ENCODE measurements at places on chromosomes 12 and 14.

- no peak for DNase-seq
Observed at GRCh38 chr12:34604227-34604626, 581.9 kb downstream of the ALG10 start.

DNA sequence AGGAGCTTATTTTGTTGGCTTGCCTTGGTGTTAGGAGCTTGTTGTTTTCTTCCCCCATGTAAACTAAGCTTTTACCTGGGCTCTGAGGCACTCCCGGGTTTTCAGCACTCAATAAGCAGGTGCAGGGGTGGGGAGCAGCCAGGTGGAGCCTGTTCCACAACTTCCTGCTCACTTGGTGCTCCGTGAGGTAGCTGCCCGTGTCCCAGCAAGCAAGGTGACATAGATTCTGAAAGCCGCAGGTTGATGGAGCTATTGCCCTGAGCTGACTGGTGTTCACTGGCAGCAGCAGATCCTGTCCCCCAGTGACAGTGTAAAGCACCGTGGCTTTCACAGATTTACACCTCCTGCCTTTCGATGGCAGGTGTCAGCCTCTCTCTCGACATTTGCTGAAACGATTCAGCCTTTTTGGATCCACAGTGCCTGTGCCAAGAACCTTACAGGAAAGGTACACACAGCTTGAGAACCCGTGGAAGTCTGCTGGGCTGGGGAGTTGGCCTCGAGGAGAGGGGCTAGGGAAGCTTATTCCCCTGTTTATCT, 295.7 kb upstream of the FKBP4 start:
- no peak for DNase-seq

GRCh38 chr12:93121729-93122488, 192.8 kb upstream of the EEA1 start:
- no peak for DNase-seq

- no peak for DNase-seq
Observed at GRCh38 chr12:52045794-52046199, 5.4 kb upstream of the NR4A1 start.

DNA sequence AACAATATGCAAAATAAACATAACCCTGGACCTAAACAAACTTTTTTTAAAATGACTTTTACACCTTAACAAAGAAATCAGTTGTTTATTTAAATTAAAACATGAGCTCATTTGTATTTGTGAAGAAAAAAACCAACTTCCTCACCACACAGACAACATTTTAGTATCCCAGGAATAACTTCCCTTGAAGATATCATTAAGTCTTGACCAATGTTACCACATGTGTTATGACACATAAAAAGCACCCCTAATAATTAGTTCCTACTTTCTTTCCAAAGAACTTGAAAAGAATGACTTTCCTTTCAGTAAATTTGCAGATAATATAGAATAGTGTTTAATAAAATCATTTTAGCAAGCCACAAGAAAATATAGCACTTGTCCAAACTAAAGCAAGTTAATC, 42.4 kb downstream of the DUSP16 start:
- DNase-seq = no peak

- peak; percentile 88 for DNase-seq
Observed at GRCh38 chr12:15356951-15357364, 34.6 kb downstream of the PTPRO start.

DNA sequence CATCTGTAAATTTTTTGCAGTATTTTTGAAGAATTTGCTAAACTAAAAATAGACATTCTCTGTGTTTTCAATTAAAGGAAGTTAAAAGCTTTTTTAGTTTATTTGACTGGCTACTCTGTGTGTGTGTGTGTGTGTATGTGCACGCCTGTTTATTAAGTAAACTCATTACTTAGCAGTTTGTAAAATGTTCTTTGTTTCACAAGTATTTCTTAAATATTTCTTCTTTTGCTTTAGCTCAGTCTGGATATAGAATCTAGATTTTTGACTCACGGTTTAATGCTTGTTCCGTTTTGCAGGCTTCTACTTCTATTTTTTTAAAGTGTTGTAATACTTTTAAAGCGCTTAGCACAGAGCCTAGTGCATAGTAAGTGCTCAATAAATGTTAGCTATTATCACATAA, 46.5 kb upstream of the KCNMB4 start:
- DNase-seq = no peak

GRCh38 chr14:89624500-89625156, 207.6 kb upstream of the FOXN3 start:
- no peak for DNase-seq

DNA sequence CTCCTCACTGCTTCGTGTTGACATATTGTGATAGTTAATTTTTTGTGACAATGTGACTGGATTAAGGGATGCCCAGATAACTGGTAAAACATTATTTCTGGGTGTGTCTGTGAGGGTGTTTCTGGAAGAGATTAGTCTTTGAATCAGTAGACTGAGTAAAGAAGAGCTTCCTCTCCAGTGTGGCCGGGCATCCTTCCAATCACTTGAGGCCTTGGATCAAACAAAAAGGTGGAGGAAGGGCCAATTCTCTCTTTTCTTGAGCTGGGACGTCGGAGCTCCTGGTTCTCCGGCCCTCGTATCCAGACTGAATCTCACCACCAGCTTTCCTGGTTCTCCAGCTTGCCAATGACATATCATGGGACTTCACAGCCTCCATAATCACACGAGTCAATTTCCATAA, 240.4 kb downstream of the CHST11 start:
- no peak for DNase-seq

DNA sequence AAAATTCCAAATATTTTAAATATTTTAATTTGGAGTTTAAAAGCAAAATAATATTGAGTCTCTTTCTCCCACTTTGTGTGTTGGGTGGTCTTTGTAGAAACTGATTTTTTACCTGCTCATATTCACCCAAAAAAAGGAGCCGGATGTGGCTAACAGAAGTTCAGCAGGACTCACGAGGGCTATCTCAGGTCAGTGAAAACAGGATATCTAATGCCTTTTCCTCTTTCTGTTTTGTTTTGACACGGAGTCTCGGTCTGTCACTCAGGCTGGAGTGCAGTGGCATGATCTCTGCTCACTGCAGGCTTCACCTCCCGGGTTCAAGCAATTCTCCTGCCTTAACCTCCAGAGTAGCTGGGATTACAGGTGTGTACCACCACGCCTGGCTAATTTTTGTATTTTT, 30.8 kb downstream of the COA8 start:
- DNase-seq = no peak

GRCh38 chr12:121530600-121531355, 50.0 kb downstream of the KDM2B start:
- no peak for DNase-seq

DNA sequence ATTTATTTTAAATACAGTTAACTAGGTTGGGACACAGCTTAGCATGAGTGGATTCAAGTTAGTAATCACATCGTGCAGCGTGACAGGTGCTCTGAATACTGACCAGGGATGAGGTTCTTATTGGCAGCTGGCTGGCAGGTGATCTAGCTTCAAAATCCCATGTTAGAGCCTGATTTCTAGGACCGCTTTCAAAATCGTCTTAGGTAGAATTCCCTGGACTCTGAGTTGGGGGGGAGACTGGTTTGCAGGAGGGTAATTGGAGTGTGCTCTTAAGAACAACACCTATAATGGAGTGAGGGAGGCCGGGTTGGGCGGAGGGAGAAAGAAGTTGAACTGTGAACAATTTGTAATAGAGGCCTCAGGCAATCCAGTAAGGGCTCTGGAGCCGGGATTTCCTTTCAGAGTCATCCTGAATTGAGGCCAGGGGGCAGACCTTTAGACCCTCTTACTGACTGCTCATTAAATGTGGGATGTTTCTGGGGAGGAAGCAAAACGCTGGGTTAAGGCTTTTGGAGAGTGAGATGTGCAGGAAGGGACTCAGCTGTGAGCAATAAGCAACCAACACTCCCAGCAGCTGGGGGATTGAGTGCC, 874 bp upstream of the YARS2 start:
- DNase-seq = no peak

DNA sequence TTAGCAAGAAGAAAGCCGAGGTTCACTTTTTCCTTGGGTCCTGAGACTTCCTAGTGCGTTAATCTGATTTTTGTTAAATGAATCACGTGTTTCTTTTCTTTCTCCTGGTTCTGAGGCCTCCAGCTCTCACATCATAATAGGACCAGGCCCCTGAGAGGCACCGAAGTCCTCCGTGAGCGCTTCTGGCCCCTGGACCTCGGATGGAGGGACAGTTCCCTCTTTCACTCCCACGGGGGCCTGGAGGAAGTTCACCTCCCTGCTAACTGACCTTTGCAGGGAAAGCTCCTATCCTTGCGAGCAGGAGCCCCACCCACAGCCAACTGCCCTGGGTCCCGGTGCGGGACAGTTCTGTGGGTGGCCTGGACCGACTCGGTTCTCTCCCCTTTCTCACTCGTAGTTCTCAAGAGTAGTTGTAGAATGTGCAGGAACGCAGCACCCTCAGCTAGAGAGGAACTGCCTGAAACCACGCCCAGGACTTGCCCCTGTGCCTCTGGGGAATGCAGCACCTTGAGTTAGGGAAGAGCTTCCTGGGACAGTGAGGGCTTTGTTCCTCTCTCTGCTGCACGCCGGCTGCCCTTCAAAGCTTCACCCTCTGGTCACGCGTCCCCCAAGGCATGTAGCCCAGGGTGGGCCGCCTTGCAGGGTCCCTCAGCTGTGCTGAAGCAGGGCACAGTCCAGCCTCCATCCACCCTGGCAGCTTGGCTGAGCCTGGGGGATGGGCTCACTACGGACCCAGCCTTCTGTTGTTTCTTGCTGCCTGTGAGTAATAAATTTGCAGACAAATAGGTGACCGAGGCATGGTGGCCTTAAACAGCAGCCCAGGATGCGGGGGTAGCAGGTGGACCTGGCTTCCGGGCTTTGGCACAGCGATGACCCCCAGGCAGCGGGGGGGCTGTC, 264.6 kb downstream of the ADGRD1 start:
- no peak for DNase-seq

DNA sequence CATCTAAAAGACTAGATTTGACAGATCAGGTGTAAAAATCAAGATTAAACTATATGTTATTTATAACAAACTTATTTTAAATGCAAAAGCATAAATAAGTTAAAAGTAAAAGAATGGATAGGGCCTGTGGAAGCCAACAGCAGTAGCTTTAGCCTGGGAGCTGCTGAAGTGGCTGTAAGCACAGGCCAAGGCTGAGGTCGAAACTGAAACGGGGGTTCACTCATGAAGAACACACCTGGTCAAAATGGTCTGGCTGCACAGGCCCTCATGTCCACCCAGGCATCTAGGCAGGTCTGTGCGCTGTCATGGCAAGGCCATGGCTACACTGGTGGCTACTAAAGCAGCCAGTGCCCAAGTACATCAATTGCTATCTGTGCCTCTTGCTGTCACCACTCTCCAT, 23.1 kb downstream of the CATSPERB start:
- DNase-seq = no peak

GRCh38 chr12:94059394-94060368, 88.7 kb upstream of the PLXNC1 start:
- no peak for DNase-seq

GRCh38 chr14:76761960-76762410, 717 bp downstream of the VASH1 start:
- DNase-seq = peak; percentile 68

DNA sequence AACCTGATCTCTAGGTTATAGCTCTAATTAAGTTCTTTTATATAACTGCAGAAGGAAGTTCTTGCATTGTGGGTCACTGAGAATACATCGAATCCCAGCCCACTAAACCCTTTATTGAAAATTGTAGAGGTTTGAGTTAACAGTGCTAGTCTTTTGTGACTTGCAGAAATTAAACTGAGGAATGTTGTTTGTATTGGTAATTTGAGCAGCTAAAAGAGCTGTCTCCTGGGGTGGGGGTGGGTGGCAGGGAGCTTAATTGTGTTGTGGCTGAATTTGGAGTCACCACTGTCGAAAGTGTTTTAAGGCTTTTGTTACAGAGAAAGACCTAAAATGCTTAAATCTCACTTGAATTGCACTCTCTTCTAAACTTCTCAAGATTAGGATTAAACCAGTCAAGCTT, 3.2 kb upstream of the COX8C start:
- DNase-seq = peak; percentile 64

- DNase-seq = no peak
Observed at GRCh38 chr12:15977999-15978951, 67.1 kb downstream of the DERA start.

DNA sequence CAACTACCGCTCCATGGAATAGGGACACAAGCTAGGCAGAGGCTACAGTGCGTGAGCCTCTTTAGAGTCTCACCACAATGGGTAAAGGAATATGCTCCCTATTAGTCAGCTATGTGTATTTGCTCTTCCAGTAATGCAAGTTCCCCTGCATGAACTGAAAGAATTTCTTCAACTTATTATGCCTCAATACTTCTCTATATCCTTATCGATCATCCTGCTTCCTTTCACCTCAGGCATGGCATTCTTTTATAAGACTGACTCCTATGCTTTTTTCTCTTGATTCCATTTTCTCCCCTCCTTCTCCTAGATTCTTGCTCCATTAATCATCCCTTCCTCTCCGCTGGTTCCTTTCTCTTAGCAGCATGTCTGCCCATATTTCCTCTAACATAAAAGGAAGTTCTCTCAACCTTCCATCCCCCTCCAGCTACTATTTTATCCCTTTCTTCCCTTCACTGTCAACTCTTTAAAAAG, 94.5 kb upstream of the CPM start:
- no peak for DNase-seq

DNA sequence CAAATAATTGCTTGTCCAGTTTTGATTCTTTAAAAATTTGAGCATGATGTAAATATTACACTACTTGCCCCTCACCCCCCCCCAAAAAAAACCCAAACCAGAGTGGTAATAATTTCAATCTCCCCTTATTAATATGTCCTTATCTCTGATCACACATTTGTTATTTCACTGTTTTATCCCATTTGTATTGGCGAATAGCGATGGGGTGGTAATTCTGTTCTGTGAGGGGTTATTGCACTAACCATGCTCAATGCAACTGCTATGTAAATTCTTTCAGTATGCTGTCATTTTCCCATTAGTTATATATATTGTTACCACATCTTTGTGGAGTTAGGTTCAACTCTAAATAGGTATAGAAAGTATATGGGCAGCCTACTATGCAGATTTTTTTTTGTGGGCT, 1.1 kb downstream of the RIMKLB start:
- DNase-seq = no peak

DNA sequence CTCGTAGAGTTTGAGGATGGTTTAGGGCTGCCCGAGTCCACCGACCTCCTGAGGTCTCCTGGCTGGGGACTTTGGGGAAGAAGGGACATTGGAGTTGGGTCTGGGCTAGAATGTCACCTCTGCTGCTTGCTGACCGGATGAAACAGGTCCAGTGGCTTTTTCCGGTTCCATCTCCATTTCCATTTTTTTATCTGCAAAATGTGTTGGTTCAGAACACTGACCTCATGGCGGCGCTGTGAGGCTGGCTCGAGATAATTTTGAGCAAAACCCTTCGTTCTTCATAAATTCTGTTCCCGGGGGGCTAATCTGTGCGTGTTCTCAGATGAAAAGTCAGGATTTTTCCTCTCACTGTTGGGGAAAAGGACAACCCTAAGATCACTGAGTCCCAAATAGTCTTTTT, 11.7 kb upstream of the MYL2 start:
- DNase-seq = no peak

Data from NCI-H2081 (cell line).